ENCODE measurements at places on chromosomes 1 and 21.

DNA sequence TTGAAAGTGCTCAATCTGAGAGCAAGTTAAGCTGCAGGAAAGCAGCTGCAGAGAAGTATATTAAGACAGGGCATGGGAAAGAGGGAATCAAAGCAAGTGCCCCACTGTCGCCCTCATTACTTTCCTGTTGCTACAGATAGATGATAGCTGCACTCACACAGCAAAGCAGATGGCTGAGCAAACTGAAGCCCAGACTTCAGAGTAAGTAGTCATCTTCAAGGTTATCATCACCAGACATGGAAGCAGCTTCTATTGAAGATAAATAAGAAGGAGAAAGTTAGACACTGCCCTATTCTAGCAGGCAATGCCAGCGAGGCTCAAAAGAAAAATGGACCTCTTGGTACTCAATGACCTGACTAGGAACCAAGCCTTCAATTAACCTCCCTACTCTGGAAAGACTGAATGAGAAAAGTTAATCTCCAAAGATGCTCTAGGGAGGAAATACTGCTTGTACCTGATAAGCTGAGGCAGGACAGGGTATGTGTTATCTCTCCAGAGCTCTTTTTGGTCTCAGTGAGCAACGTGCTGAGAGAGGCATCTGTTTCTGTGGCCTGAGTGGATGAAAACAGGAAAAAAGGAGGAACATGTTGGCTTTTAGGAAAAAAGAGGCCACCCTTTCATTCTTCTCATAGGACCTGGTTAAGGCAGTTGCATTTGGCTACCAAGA is 11.1 kb upstream of the MRPL9 start:
- no peak for DNase-seq

DNA sequence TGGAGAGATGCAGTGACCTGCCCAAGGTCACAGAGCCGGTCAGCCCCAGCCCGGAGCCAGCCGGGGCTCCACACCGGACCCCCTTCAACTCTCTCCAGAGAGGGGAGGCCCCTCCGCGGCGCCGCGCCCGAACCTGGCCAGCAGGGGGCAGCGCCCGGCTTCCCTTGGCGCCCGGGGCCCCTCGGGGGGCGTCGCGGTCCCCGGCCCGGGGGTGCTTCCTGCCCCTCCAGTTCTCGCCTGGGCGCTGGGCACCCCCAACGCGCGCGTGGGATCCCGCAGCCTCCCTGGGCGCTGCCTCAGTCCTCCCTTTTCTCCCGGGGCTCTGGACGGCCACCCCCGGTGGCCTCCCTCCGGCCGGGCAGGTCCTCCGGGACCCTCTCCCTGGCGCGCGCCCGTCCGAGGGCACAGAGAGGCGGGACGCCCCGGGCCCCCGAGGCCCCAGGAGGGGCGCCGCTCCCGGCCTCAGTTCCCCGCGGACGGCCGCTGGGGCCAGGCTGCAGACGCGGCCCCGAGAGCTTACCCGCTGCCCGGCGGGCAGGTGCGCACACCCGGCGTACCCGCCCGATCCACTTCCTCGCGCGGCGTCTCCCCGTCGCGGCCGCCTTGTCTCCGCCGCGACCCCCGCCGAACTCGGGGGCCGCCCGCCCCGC is 406 bp downstream of the HTR1D start:
- DNase-seq = no peak

DNA sequence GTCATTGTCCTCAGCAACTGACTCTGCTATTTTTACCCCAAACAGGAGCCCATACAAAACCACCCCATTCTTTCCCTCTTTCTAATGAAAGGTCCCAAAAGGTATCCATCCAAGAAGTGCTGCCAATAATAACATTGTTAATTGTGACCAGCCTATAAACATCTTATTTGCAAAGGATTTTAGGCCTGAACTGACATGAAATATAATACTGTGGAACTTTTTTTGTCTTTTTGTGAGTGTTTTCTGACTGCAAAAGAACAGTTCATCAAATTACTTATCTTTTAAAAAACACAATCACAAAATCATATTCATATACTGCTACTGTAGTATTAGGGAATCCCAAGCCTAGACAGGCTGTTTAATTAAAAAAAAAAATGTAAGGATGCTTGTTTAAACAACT is 3.4 kb downstream of the PIGM start:
- DNase-seq = no peak

DNA sequence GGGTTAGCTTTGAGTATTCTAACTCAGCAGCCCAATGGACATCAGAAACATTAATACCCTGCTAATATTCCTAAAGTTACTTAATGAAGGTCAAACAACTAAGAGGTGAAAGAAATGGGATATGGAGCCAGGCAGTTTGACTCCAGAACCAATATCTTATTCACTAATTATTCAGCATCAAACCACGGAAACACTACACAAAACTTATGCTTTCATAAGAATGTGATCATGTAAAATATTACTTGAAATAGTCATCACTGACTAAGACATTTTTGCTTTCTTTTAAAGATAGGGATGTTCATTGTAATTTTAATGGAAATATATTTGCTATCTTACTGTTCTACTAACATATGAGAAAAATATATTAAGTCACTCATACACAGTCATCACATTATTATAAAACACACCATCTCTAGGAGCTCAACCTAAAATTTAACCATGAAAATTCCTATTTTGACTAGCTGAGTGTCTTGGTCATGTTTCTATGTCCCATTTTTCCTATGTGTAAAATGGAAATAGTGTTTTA is 240.9 kb downstream of the KCTD3 start:
- DNase-seq = no peak

- no peak for DNase-seq
Observed at GRCh38 chr1:198829944-198830343, 191.1 kb downstream of the PTPRC start.

- DNase-seq = no peak
Observed at GRCh38 chr1:25917996-25918395, 11.8 kb upstream of the STMN1 start.

GRCh38 chr1:25662061-25662460 is 45.5 kb downstream of the MAN1C1 start:
- no peak for DNase-seq

GRCh38 chr1:155977690-155978324 is 540 bp downstream of the ARHGEF2 start:
- peak; percentile 70 for DNase-seq

DNA sequence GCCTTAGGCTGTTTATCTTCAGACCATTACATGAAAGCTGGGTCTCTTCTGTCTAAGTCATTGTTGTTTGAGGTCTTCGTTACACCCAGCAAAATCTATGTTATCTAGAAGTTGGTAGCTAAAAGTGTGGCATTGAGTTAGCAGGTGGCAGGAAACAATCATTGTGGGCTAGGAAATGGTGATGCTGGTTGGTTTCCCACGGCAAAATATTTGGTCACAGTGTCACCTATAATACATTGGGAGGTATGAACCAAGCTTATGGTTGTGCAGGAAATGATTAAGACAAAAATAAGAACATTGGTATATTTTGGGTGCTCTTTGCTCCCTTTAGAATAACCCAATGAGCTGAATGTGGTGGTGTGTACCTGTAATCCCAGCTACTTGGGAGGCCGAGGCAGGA is 169.7 kb downstream of the TRIM33 start:
- no peak for DNase-seq

DNA sequence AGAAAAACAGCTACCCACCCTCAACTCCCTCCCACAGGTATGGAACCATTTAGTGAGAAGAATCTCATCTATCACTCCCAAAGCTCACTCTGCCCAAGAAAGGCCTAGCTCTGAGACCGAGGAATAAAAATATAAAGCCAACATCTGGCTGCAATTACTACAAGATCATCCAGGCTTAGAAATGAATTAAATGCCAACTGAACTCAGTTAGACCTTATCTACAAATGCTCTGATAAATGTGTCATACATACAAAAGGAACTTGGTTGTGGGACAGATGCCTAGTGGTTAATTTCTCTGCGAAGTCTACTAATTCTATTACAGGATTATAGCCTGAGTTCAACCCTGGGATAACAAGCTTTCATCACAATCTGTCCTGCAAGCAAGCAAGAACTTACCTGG is 6.7 kb downstream of the ADIPOR1 start:
- no peak for DNase-seq

DNA sequence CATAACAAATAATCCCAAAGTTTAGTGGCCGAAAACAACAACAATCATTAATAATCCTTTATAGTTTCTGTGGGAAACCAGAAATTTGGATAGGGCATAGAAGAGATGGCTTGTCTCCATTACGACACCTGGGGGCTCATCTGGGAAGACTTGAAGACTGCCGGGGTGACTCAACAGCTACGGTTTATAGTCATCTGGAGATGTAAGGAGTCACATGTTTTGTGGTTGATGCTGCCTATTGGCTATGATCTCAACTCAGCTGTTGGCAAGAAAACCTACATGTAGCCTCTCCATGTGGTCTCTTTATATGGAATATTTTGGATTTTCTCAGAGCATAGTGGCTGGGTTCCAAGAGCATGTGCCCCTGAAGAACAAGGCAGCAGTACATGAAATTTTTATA is 29.3 kb upstream of the TSPAN2 start:
- DNase-seq = no peak

DNA sequence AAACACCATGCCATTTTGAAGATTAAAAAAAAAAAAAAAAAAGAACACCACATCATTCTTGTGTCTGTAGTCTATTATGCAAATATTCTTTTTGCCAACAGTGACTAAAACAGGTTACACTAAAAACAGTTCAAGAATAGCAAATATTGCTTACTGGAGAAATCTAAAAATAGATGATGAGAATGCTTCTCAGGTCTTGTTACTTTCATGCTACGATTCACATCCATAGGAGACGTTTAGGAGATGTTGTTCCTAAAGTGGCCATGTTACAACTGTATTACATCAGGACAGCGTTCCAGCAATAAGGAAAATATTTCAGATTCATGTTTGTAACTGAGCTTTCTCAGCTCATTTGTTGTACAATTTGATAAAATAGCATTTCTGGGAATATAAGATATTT is 32.3 kb downstream of the RAB3GAP2 start:
- no peak for DNase-seq

DNA sequence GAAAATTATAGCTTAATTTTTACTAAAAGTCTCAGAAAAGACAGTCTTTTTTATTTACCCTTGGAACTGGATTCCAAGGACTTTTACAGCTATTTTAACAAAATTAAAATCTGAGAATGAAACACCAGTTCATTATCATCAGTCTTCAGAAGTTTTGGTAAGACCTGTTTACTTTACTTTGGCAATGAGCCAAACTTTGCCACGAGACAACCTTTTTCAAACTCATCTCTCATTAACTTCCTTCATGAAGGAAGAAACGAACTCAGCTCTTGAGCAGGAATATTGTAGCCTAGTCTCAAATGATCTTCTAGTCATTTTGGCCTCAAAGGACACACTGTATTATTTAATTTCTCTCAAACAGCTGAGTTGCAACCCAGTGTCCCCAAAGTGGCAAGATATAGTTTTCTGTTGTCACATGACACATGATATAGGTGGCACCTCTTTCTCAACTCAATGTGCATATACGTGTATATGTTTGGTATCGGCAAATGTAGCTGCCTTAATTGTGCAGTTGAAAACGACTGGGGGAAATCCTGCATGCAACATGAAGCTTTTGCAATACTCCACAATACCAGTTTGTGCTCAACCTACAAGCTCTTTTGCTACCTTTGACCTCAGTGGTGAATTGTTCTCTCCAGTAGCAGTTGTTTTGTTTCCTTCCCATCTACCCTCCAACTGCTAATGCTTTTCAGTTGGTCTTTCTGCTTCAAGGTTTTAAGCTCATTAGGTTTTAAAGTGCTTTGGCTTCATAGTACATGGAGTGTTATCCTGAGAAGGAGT is 8.4 kb upstream of the GNG4 start:
- DNase-seq = no peak

GRCh38 chr21:15204970-15205286 is 140.1 kb upstream of the NRIP1 start:
- DNase-seq = no peak

DNA sequence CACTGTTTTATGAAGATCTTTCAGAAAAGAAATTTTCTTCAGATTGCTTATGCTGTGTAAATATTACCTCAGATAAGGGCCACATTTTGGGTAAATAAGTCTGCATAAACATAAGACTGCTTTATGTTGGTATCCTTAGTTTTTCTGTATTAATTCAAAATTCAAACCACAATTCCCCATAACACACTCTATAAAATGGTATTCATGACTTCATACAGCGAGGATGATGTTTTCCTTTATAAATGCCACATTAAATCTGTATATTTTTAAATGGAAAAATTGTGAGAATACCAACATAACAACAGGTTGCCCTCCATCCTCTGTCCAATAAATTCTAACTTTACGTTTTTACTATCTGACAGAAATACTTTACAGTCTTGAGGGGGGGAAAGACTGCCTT is 248.7 kb upstream of the CXADR start:
- DNase-seq = no peak

GRCh38 chr21:37197746-37198145 is 69.4 kb downstream of the VPS26C start:
- DNase-seq = no peak

GRCh38 chr1:232016616-232017015 is 390.0 kb downstream of the DISC1 start:
- no peak for DNase-seq

DNA sequence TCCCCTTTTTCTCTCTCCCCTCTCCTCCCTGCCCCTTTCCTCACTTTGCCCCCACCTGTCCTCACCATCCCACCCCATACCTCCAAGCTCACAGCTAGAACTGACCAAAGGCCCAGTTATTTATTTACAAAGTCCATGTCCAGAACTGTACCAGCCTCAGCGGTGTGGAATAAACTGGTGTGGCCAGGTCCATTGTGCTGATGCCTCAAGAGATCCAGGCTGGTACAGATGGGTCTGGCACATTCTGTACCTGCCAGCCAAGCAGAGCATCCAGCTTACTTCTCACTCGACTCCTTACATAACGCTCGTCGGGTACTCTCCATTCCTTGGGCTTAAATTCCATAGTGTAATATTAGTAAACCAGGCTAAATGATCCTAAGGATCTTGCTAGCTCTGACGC is 11.8 kb downstream of the PDZK1IP1 start:
- DNase-seq = no peak

DNA sequence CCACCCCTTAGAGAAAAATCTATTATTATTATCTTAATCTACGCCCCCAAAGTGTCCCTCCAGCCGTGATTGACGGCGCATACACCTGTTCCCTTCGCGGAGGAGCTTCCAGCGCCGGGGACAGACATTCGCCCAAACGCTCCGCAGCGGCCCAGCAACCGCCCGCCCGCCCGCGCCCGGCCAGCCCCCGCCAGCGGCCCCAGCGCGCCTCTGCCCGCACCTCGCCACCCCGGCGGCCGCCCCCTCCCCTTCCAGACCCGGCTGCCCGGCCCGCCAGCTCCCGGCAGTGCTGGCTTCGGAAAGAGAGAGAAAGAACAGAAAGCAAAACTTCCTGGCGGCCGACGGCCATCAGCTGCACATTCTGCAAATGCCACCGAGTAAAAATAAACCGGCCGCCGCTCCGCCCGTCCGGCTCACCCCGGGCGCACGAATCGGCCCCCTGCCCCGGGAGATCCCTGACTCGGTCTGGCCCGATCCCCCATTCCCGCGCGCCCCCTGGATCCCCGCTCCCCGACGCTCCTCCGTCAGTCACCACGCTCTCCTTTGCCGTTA is 1.6 kb downstream of the CASZ1 start:
- DNase-seq = no peak

DNA sequence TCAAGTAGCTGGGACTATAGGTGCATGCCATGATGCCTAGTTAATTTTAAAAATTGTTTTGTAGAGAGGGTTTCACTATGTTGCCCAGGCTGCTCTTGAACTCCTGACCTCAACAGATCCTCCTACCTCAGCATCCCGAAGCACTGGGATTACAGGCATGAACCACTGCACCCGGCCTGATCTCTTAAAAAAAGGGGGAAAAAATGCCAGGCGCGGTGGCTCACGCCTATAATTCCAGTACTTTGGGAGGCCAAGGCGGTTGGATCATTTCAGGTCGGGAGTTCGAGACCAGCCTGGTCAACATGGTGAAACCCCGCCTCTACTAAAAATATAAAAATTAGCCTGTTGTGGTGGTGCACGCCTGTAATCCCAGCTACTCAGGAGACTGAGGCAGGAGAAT is 13.2 kb downstream of the AVPR1B start:
- DNase-seq = no peak
